Liver (tissue), 10 donors: ENCODE measurements at places on chromosomes 2 and 18.

- no peak for DNase-seq
Observed at GRCh38 chr2:75788902-75789301, 78.2 kb upstream of the GCFC2 start.

GRCh38 chr2:193377789-193378188 lies 1183.1 kb upstream of the TMEFF2 start:
- DNase-seq, result no peak

- no peak for DNase-seq
Observed at GRCh38 chr2:171069286-171069956, 91.3 kb downstream of the TLK1 start.

DNA sequence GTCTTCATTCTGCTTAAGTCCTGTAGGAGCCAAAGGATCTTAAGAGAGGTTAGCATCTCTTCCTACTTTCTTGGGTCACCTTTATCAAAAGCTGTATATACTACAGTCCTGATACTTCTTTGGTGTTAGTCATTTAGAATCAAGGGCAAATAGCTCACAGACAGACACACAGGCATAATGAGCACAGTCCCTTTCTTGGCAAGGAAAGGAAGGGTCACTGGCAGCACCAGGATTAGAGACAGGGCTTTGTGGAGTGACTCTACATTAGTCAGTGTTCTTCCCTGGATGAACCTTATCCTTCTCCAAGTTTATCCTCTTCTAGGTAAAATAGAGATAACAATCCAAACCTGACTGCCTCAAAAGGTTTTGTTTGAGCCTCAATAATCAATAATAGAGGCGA lies 40.0 kb upstream of the NCKAP5 start:
- no peak for DNase-seq

DNA sequence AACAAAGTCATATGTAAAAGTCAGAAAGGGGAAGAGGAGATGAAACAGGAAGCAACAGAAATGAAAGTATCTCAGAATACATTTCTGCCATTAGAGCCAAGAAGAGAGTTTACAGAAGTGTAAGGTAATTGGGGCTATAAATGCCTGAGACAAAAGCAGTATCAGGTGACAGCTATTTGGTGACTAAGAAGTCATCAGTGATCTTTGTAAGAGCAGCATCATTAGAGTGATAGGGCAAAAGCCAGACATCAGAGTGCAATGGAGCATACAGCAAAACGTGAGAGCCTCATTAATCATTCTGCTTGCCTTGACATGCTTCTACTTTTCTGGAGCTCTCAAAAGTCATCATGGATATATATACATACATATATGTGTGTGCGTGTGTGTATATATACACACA lies 804.7 kb upstream of the PIK3C3 start:
- DNase-seq, result no peak

GRCh38 chr18:75161256-75162028 lies 47.5 kb downstream of the PTGR3 start:
- no peak for DNase-seq

GRCh38 chr2:195732574-195732973 lies 75.5 kb downstream of the SLC39A10 start:
- DNase-seq, result no peak

DNA sequence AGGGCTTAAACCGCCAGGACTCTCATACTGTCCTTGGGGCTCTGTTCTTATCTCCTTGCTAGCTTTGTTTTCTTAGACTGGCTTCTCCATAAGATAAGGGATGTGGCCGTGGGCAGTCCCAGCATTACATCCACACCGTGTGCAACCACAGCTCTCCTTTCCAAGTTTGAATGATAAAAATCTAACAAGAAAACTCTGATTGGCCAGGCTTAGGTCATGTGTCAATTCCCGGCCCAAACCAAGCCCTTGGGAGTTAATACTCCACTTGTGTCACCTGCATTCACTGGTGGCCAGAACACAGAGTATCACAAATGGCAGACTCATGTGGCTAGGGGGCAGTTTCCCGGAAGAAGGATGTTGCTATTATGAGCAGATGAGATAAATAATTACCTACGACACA lies 43.2 kb upstream of the KDM3A start:
- no peak for DNase-seq

DNA sequence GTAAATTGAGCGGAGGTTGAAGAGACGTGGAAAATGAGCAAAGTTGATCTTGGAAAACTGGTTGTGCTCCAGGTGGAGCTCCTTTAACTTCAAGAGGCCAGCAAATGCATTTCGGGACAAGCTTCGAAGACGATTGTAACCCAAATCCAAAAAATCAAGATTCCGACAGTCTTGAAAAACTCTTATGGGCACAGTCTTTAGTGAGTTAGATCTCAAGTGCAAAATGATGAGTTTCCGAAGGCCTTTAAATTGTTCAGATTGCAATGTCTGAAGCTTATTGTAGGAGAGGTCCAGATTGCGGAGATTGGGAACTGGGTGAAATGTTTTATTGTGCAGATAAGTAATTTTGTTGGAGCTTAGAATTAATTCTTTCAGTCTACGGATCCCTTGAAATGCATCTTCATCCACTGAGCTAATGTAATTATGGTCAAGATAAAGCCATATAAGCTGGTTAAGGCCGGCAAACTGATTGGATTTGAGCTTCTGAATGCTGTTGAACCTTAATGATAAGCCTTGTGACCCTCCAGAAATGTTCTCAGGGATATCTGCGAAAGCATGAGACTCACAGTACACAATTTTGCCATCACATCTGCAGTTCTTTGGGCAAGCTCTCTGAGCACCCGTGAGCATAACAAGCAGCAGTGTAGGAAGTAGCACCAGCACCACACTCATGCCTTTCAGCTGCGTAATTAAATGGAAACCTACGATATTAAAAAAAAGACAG lies 2.9 kb downstream of the LRRTM4 start:
- no peak for DNase-seq

GRCh38 chr2:202624133-202624532 lies 10.6 kb upstream of the FAM117B start:
- no peak for DNase-seq

DNA sequence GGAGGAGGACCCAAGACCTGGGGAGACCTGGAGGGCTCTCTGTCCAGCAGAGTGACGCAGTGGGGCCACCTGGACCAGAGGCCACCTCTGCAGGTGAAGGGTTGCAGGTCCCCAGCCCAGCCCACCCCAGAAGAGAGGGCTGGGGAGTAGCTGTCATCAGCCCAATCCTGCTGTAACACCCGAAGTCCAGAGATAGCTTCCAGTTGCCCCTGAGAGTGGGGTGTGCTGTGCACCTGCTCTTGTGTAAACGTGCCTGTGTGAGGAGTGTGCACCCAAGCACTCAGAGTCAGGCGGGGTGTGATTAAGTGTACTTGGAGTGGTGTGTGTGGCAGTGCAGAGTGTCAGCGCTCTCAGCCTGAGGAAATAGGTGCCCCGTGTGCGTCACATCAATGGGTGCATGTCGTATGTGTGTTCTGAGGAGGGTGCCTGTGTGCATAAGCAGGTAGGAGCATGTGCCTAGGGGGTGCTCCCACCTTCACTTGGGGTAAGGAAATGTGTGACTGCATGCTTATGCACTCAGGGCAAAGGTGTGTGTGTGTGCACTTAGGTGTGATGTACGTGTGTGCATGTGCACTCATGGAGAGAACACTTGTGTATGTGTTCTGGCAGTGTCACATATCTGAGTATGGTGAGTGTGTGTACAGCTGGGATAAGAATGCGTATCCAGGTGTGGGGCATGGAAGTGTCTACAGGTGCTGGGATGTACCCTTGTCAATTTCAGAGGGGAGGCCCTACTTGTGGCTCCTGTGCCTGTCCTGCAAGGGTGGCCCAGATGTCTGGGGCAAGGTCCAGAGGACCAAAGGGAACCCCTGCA lies 672 bp downstream of the ATP6V1B1 start:
- no peak for DNase-seq

DNA sequence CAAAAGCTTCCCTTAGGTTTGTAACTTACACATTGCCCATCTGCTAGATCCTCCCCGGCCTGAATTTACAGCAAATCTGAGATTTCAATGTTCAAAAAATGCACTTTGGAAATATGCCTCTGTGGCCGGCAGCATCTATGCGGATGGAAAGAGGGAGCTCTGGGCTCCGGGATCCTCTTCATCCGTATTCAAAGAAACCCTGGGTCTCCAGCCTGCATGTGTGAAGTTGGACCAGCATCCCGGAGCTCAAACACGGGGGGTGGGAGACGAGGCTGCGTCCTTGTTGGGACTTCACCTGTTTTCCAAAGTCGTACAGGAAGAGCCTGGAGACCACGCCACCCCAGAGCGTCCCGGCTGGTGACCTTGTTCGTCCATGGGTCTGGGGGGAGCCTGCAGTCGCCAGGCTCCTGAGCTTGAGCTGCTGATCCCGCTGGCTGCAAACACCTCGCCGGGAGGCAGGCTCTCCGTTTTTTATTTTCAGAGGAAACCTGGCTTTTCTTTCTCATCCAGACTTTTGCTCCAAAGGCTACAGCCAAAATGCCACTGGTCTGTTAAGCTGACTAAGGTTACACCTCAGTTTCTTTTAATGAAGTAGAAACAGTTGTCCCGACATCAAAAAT lies 77.4 kb downstream of the PTGR3 start:
- DNase-seq, result no peak

DNA sequence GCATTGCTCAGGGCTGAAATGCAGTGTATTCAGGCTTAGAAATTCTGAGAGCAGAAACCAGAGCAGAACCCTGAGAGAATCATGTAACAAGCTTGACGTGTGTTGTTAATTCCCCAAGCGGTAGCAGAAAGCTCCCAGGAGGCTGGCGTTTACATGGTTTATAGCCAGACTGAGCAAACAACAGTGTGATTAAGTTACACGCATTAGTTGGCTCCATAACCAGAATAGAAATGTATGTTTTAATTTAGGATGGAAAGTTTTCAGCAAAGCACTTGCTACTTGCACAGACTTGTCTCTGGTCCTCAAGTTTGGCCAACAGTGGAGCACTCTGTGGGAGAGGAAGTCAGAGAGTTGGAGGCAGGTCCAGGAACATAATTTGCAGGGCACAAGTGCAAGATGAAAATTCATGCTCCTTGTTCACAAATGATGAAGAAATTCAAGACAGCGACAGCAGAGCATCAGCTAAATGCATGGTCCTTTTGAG lies 69.3 kb downstream of the MAPK4 start:
- DNase-seq, result no peak

- no peak for DNase-seq
Observed at GRCh38 chr2:197954328-197954727, 149.9 kb downstream of the PLCL1 start.

DNA sequence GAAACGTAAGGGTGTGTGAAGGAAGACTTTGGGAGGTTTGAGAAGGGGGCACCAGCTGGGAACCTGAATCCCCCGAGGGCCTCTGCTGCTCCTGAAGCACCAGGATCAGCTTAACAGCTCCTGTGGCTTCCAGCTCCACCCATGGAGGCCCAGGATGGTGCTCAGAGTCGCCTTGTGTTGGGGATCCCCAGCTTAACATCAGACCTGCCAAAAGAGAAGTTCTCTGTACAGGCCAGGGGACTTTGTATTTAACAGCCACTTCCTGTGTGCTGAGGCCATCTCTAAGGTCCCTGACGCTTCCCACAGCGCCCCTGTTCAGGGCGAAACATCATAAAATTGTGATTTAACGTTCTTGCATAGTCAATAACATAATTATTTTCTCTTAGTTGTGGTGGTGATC lies 77.5 kb downstream of the NCK2 start:
- DNase-seq, result no peak

DNA sequence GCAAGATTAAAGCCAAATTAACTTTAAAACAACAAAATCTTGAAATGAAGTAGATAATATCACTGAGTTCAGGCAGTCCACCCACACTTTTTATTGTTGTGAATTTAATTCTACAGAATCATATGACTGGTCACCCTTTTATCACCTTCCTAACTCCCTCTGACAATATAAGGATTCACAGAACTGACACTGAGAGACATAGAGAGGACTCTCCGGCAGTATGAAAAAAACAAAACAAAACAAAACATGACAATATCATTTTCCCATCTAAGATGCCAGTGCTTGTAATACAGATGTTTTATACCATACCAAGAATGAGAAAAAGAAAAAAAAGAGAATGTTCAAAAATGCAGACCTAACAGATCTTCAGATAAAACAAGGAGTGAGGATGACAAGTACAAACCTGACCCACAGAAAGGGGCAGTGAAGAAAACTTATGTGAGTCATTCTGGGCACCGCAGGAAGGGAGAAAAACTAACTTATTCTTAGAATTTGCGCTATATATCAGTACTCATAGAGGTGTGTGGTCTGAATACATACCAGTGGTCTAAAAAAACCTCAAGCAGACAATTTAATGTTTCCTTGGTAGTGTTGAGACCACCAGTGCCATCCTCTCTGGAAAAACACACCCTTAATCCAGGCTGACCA lies 136.6 kb downstream of the ZAP70 start:
- DNase-seq, result no peak

- DNase-seq, result no peak
Observed at GRCh38 chr2:134246154-134246874, 7.6 kb upstream of the MGAT5 start.

GRCh38 chr18:10119991-10120390 lies 206.2 kb downstream of the VAPA start:
- no peak for DNase-seq

GRCh38 chr2:12076810-12077209 lies 330.4 kb downstream of the LPIN1 start:
- DNase-seq, result no peak

- DNase-seq, result no peak
Observed at GRCh38 chr2:190060626-190061025, 1.9 kb downstream of the MSTN start.

- DNase-seq, result no peak
Observed at GRCh38 chr2:41160439-41160838, 708.5 kb upstream of the SLC8A1 start.

- no peak for DNase-seq
Observed at GRCh38 chr2:70759446-70759845, 8.6 kb downstream of the ADD2 start.

GRCh38 chr2:151518802-151519201 lies 109.1 kb downstream of the RIF1 start:
- DNase-seq, result no peak

DNA sequence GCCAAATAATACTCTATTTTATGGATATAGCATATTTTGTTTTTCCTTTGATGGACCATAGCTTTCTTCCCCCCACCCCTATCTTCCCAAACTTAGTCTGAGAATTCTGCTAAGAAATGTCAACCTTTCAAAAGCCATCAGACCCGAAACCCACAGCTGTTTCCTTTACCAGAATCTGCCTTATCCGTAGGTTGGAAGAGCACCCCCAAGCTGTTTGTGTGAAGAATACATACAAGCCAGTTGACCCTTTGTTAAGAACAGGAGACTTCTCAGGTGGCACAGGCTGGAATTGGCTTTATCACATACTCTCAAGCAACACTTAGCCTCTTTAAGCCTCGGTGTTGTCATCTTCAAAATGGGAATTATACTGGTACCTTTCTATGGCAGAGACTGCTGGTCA lies 135.1 kb downstream of the ACTR3 start:
- DNase-seq, result no peak

DNA sequence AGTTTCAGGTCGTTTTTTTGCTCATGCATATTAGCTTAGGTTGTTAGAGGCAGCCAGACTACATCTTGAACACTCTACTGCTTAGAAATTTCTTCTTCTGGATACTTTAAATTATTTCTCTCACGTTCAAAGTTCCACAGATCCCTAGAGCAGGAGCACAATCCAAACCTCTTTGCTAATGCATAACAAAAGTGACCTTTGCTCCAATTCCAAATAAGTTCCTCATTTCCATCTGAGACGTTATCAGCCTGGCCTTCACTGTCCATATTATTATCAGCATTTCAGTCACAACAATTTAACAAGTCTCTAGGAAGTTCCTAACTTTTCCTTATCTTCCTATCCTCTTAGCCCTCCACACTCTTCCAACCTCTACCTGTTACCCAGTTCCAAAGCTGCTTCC lies 50.4 kb upstream of the ERMN start:
- no peak for DNase-seq
